ENCODE measurements at places on chromosomes 12 and 14.

DNA sequence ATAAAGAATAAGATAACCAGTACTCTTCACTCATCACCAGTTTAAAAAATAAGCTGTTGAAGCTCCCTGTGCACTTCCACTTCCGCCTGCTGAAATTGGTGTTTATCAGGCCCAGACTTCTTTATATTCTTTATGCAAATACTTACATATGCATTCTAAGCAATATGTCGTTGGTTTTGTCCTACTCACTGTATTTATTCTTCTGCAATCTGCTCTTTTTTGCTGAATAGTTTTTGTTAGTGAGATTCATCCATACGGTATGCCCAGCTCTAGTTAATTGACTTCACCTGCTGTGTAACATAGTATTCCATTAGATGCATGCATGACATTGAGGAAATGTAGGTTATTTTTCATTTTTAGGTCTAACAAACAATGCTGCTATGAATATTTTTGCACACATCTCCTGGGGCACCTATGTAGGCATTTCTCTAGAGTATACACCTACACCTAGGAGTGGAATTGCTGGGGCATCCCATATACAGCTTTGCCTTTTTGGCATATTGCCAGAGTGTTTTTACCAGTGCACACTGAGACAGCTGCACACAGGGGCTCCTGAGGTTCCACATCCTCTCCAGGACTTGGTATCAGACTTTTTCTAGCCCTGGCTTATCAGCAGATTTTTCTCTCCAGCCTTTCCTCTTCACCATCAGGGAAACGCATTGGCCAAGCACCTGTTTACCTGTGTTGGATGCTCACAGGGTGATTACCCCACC, 1.0 kb upstream of the NRIP2 start:
- DNase-seq, result no peak

- DNase-seq, result no peak
These were observed 3.0 kb downstream of the PACS2 start for GRCh38 chr14:105317546-105317945.

DNA sequence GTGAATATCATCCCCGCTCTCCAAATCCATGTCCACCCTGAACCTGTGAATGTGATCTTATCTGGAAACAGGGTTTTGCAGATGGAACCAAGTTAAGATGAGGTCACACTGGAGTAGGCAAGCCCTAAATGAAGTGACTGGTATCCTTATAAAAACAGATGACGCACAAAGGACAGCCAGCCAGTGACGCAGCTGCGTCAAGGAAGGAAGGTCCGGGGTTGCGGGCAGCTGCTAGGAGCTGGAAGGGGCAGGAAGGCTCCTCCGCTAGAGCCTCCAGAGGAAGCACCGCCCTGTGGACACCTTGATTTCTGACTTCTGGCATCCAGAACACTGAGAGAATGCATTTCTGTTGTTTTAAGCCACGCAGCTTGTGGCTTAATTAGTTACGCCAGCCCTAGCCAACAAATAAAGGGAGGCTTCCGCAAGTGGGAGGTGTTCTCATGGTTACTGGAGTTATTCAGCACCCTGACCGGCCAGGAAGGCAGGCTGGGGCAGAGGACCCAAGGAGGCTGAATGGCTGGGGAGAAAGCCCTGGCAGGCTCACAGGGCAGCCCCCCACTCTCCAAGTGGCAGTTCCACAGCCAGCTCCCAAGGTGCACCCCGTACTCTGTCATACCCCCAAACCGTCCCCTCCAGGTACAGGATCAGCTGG, 127.6 kb upstream of the NCOR2 start:
- no peak for DNase-seq

DNA sequence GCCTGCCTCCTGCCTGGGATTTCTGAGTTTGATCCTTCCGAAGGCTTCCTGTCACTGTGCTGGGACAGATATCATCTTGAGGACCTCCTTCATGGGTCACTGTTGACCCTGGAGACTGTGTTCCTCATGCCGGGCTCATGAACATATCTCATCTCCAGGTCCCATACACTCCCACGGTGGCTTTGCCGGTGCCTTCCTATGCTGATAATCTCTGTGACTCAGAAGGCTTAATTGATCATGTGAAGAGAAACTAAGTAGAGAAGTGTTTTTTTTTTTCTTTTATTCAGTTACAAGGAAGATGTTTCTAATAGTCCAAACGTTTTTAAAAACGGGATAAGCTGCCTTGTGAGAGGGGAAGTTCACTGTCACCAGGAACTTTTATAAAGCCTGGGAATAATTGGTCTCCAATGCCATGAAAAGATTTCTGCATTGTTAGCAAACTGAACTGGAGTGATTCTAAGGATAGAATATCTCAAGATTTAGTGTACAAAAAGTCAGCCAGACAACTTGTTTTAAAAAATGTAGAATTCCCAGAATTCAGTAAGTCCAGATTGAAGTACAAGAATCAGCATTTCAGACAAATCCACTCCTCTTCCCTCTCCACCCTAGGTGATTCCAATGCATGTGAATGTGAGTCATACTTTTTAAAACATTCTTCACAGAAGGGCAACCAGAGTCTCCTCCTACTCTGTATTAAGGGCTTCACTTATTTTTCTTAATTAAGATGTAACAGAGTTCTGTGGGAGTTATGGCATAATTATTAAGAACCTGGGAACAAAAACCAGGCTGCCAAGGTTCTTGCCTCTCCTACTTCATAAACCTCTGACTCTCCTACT, 139.8 kb upstream of the LGR5 start:
- no peak for DNase-seq

Data from neural crest cell (in vitro differentiated cells).